ENCODE measurements at places on chromosomes 7 and 10.
A peak's percentile ranks its signal among the peaks of the same experiment; 100 is the strongest.

GRCh38 chr10:116296291-116296721, 23.3 kb upstream of the GFRA1 start:
- no peak for DNase-seq

DNA sequence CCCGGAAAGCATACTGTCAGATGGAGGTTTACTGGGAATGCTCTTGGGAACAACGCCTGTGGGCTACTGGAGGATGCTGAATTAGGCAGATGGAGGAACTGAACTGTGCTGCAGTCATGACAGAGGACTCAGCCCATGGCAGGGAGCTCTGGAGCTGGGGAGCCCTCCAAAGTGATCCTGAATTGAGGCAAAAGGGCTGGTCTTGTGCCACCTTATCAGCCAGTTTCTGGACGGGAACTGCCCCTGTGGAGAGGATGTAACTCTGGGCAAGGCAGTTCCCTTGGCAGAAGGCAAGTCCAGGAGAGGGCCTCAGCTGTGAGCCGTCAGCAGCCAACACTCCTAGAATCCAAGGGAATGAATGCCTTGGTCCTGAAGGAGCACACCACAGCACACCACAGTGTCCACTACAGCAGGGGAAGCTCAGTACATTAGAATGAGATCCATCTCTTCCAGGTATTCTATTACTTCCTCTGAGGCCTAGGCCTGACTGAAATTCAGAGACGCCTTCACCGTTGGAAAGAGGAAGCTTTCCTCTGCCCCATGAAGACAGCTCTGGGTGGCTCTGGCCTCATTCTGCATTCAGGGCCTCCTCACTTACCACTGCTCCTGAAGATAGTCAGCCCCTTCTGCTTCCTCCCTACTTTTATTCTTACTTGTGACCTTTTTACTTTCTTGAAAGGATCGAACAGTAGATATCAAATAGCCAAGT, 139.6 kb upstream of the GPR26 start:
- no peak for DNase-seq

- peak; percentile 58 for DNase-seq
Observed at GRCh38 chr10:63083904-63084689, 49.0 kb upstream of the NRBF2 start.

DNA sequence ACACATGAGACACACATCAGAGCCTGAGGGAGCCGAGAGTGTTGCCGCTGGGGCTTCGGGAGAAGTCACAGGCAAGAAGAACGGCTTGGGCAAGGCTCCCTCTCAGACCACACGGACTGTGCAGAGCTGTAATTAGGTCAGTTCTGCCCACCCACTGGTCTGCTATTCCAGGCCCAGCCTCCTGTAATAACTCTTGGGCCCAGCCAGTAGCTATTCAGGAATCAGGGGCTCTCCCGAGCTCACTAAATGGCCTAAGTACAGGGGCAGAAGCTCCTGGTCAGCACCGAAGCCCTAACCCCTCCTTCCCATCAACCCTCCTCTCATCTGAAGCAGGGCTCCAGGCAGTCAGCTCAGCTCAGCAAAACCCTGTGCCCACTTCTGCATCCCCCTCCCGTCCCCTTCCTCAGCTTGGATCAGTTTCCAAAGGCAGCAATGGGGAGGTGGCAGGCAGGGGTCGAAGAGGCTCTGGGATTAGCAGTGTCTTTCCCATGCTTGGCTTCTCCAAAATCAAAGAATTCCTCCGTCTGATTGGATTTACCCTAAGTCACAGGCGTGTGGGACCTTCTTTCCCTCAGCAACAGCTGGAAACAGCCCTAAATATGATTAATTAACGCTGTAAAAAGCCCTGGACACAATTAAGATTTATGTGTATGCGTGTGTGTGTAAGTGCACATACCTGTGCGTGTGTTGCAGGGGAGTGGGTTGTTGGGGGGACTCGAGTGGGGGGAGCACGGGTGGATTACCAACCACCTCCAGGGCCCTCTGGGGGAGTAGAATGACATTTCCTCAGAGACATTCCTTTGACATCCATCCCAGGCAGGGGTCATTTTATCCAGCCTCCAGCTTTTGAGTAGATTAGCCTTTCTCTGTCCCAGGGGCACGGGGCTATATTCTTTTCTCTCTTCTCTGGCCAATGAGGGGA, 48.4 kb upstream of the BTRC start:
- DNase-seq, result no peak

DNA sequence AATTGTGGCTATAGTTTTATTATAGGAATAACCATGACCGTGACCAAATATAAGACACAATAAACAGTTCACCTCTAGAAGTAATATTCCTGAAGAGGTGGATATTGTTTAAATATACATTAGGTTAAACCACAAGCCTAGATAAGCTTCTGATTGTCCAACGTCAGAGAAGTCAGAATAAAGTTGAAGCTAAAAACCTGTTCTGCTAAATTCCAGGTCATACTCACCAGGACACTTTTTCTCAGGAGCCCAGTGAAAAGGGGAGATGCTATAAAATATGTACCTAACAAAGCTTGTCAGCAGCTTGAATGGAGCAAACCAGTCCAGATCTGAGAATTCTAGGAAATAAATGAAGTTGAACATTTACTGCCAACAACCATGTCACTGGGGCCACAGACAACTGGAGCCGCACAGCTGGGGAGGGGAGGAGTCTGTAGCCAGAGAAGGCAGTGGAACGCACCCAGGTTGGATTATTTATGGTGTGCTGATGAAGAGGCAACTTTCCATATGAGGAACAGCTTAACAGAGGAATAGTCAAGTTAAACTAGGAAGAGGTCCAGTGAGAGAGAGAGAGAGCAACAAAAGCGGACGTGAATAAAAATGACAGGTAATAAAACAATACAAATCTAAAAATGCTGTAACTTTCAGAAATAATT, 191.1 kb downstream of the ZNF438 start:
- DNase-seq, result no peak

- peak; percentile 12 for DNase-seq
Observed at GRCh38 chr7:16563281-16564022, 36.8 kb downstream of the LRRC72 start.

DNA sequence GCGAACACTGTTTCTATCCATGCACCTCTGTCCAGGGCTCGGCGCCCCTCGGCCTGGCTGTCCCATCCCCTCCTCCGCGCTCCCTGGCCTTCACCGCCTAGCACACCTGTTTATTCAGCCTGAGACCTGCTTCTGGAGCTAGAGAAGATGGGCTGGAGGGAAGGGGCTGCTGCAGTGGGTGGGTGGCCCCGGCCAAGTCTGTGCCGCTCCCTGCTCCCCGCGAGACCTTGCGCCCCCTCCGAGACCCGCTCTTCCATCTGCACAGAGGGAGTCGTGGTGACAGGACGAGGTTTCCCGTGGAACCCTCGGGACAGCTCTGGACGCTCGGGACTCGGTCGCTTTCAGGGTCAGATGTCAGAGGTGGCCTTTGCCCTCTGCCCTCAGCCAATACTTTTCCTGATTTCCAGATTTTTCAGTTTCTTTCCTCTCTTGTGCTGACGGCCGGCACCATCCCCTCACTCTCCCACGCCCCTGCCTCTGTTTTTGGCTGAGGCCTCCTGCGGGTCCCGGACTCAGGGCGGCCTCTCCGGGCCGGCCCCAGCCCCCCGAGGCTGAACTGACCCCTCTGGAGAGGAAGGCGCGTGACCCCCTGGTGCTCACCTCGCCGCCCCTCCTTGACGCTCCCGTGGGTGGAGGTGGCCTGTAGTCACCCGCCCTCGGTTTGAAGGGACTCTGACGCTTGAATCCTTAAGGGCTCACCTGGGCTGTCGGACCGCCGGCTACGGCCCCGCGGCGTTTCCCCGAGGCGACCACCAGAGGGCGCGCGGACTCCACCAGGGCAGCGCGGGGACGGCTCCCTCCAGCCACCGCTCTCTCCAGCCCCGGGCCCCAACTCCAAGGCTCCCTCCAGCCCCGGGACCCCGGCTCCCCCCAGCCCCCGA, 15.6 kb downstream of the SHH start:
- peak; percentile 60 for DNase-seq

DNA sequence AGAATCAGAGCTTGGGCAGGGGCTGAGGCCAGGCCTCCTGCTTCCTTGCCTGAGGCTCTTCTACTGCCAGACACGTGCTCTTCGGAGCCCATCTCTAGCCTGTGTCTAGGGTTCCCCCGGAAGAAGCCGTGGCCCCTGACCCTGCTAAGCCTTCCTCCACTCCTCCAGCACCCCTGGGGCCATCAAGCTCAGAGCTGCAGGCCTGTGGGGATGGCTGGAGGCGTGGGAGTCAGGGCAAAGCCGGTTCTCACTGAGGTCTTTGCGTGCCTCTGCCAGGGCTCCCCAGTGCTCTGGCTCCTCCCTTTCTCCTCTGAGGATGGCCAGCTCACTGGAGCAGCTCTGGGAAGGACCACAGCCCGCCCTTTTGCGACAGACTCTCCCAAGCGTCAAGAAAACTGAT, 34.4 kb downstream of the GHRHR start:
- no peak for DNase-seq

GRCh38 chr7:63900394-63901203, 98.0 kb upstream of the ZNF722 start:
- DNase-seq, result peak; percentile 84

DNA sequence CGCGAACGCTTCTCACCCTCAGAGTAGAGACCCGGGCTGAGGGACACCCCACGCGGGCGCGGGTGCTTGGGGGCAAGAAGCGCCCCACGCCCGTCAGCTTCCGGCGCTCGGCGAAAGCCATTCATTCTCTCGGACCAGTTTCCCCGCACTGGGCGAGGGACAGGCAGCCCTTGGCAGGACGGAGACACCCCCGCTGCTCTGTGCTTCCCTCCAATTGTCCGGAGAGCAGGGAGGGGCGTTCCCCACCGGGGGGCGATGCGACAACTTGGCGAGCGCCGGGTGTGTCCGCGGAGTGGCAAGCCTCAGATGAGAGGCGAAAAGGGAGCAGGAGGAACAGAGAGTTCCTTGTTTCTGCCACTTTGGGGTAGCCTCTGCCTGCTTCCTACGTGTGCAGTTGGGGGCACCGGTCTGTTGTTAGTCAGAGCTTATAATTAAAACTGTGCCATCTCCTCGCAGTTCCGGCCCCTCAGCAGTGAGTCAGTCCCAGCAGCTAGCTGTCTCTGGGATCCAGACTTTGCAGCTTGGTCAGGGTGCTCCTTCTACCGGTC, 1.7 kb downstream of the GPR158 start:
- no peak for DNase-seq

- no peak for DNase-seq
Observed at GRCh38 chr10:44811072-44811471, 100.1 kb upstream of the TMEM72 start.

DNA sequence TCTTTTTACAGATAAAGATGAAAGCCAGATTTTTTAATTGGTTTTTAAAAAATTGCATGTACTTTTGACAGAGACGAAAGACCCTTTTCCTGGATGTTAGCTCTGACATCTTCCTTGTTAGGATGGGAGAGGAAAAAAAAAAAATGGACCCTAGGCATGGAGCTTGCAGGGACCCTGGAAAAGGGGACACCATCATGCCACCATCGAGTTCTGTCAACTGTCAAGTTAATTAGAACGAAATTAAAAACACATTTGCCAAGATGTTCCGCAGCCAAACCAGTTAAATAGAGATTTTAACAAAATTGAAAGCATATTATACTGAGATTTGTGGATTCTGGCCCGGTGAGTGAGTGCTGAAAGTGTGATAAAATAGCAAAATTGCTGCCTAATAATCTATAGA, 202.6 kb downstream of the BUB3 start:
- DNase-seq, result no peak

DNA sequence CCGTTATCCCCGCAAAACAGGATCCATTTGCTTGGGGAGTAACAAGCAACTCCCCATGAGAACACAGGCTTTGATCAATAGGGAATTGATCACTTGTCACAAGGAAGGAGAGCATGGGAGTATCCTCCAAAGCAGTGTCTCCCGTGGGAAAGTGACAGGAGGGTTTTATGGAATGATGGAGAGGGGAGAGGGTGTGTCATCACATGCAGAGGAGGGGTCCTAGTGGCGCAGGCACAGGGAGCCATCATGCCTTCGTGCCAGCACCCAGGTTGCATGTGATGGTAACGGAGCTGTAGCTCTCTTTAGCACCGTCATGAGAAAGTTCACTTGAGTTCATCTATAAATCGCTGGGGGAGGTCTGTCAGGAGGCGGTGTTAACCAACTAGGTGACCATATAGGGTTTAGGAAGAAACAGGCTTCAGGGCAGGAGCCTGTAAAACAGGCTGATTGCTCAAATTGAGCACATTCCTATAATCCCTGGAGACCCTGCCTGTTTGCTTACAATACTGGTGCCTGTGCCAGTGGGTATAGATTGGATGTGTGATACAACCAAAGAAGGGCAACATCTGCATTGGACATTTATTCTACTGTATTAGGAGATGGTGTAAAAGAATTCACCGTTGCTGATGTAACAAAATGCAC, 428.5 kb downstream of the GALNT17 start:
- DNase-seq, result no peak

DNA sequence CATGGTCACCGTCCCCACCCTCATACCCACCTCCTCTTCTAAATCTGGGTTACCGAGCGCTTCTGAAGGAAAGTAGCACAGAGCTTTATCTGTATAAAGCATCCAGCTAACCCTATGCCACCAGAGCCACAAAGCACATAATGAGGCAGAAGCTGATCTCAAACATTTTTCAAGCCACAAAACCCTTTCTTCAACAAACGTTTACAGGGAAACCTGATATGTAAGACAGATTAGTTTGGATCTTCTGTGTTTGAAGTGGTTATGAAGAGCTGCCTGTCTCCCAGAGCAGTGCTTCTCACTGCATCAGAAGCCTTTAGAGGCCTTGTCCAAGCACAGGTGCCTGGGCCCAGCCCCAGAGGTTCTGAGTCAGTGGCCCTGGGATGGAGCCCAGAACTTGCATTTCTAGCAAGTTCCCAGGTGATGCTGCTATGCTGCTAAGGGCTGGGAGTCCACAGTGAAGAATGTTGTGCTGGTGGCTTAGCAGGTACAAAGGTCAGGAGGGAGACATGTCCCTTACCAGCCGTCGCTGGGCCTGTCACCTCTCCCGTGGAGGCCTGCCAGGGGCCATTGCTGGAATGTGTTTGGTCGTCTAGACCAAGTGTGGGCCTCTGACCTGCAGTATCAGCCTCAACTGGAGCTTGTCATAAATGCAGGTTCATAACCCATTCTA, 90.4 kb downstream of the TAF3 start:
- no peak for DNase-seq

- DNase-seq, result no peak
Observed at GRCh38 chr7:31640381-31640780, 46.6 kb upstream of the PPP1R17 start.

- DNase-seq, result no peak
Observed at GRCh38 chr10:71957546-71958275, 6.5 kb upstream of the CHST3 start.

DNA sequence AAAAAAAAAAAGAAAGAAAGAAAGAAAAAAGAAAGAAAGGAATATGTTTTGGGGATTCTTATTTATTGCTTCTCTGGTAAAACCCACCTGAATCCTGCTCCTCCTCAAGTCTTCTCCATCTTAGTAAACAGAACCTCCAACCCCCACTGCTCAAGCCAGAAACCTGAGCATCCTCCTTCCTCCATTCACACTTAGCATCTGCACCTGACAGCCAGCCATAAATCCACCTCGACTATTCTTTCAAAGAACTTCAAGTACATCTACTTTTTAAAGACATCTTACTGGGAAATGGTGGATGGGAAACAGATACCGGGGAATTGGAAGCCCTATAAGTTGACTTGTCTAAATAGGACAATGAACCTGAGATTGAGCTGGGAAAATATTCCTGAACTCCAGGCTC, 519.9 kb upstream of the DPP6 start:
- DNase-seq, result no peak

- DNase-seq, result no peak
Observed at GRCh38 chr7:65448816-65449504, 75.3 kb downstream of the ZNF92 start.

- no peak for DNase-seq
Observed at GRCh38 chr10:107576746-107577145, 412.2 kb upstream of the SORCS1 start.

All from CD4-positive, alpha-beta T cell treated with Interleukin-12 subunit alpha and Interleukin-12 subunit beta, for 1 hour (primary cell).